ENCODE measurements at places on chromosomes 6 and 20.
A peak's percentile ranks its signal among the peaks of the same experiment; 100 is the strongest.

- no peak for DNase-seq
Observed at GRCh38 chr6:86017236-86017635, 374.6 kb upstream of the SYNCRIP start.

DNA sequence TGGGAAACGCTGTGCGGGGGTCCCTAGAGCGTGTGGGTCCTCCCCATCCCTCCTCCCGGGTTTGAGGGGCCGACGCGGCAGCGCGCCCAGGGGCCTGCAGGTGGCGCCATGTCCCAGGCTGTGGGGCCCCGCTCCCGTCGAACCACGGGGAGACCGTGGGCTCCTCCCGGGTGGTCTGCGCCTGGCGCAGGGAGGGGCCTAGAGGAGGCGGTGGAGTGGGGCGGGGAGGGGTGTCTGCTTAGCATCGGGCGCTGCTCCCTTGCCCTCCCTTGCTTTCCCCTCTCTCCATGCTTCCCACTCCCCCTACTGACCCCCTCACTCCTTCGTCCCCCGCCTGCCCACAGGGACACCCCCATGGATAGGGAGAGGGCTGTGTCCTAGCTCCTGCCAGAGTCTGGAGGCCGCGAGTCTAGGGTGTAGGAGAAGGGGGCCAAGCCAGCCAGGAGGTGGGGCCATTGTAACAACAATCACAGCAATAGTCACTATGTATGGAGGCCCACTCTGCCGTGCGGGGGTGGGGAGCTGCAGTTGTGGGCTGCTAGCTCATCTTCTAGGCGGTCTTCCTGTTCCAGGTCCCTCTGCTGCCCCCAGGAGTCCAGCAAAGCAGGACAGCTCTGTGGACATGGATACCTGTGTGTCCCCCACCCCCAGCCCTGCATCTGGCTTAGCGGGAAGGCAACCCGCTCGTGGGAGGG, 51.7 kb downstream of the CHMP4B start:
- DNase-seq, result peak; percentile 81

GRCh38 chr6:90086517-90086916, 192.2 kb downstream of the GJA10 start:
- no peak for DNase-seq

- no peak for DNase-seq
Observed at GRCh38 chr6:99092461-99092860, 144.7 kb upstream of the FBXL4 start.

DNA sequence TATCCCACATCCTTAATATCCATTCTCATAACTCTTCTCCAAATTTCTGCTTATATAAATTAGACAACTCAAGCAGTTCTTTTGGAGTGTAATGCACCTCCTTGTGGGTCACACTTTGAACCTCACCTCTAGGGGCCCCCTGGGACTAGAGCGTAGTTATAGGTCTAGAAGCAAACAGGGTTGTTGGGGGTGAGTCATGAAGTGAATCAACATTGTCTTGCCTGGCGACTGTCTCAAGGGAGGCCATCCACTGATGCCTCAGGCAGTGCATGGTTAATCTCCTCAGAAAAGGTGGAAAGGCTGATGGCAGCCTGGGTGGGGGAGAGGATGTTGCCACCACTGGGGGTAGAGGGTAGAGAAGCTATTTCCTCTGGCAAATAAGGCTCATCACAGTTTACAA, 129.1 kb downstream of the TNFRSF21 start:
- peak; percentile 60 for DNase-seq

- DNase-seq, result peak; percentile 30
Observed at GRCh38 chr20:12358006-12358654, 440.4 kb downstream of the BTBD3 start.

DNA sequence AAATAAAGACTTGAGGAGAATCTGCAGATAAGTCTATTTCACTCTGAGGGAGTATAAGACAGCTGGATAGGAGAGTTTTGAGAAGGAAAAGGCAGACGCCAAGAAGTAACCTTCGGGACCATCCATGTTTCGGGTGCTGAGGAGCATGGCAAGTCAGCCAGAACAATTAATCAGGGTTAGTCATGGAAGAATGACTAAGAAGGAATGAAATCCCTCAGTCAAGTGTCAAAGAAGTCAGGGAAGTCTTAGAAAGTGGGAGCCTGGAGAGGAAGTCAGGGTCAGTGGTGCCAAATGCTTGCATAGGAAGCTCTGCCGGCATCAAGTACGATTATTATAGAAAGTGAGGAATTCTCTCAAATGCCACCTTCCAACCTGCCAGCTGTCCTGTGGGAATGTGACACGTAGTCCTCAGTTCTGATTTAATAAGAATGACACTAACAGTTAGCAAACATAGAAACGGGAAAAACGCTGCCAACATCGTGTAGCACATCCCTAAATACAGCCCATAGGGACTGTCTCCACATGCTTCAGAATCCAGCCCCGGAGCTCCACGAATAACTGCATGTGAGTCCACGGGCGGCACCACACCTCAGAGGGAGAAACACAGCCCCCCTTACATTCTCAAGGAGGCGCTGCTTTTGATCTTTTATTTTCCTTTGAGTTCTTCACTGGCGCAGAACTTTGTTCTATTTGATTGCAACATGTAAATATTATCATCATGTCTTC, 602.7 kb downstream of the PRKN start:
- no peak for DNase-seq

DNA sequence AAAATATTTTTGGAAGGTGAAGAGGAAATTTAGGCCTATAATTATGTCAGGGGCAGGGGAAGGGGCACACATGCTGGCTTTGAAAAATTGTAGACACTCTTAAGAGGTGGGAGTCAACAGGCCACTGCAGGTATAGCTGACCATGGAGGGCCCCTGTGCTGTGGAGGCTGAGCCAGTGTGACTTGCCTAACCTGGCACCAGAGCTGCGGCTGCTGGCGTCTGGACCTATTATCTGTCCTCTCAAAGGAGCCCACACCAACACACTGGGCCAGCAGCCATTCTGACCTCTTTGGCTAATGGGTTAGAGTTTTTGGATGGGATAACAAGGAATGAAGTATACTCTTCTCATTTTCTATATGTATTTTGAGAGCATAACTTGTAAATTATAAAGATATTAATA, 4.5 kb downstream of the GID8 start:
- DNase-seq, result no peak

GRCh38 chr20:62368976-62369814, 2.1 kb upstream of the LAMA5 start:
- DNase-seq, result no peak

DNA sequence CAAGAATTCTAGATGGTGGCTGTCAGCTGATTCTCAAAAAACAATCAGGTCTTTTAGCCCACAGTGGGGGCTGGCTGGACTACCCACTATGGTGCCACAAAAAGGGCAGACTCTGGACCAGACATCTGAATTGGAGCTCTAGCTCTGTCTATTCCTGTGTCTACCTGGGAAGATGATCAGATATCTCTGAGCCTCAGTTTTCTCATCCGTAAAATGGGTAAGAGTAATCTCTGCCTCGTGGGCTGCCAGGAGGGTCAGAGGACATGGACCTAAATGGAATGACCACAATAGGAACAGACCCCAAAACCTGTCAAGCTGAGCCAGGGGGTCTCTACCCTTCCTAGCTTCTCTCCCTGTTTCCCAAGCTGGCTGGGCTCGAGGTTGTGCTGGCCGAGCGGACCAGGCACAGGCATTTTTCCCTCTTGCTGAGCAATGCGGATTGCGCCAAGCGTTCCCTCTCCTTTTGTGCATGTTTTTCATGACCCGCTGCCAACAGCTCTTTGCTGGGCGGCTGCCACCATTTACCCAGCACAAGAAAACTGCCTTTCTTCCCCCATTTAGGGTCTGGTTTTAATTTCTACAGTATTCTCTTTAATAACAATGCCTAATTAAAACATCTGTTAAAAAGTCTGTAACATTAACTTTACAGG, 74.7 kb upstream of the MAFB start:
- DNase-seq, result no peak

DNA sequence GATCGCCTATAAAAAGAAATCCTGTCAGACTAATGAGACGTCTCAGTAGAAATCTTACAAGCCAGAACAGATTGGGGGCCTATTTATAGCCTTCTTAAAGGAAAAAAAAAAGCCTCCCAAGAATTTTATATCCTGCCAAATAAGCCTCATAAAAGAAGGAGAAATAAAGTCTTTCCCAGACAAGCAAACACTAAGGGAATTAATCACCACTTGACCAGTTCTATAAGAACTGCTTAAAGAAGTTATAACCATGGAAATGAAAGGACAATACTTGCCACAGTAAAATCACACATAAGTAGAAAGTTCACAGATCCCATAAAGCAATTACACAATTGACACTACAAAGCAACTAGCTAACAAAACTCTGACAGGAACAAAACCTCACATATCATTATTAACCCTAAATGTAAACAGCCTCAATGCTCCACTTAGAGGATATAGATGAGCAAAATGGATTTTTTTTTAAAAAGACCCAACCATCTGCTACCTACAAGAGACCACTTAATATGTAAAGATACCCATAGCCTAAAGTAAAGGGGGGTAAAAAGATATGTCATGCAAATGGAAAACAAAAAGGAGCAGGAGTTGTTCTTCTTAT, 13.4 kb downstream of the SLC22A16 start:
- no peak for DNase-seq

Data from choroid plexus epithelial cell (primary cell).